ENCODE measurements at places on chromosomes 7 and 10.

- no peak for DNase-seq
These were observed 131.7 kb downstream of the RSU1 start for GRCh38 chr10:16685551-16685950.

DNA sequence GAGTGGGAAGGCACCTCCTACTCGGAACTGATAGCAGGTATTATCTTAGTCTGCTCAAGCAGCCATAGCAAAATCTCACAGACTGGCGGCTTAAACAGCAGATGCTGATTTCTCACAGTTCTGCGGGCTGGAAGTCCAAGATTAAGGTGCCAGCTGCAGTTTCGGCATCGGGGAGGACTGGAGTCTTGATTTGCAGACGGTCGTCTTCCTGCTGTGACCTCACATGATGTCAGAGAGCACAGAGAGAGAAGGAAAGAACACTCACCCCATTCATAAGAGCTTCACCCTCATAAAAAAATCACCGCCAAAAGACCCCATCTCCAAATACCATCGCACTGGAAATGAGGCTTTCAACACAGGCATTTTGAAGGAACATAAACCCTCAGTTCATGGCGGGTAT is 216.5 kb upstream of the PITRM1 start:
- DNase-seq = no peak

GRCh38 chr10:91607646-91608403 is 25.0 kb downstream of the PPP1R3C start:
- no peak for DNase-seq

DNA sequence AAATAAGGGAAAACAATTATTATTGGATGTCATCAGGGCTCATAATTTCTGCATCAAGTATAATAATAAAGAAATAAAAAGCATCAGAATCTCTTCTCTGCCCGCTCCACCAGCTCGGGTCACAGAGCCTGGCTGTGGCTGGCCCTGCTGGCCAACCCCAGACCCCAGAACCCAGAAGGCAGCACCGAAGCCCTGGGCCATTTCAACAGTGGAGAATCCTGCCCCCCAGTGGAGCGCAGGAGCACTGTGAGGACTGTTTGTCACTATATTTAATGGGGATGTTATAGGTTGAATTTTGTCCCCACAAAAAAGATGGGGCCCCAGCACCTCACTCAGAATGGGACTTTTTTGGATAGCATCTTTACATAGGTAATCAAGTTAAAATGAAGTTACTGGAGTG is 27.3 kb downstream of the DENND11 start:
- no peak for DNase-seq

GRCh38 chr7:39592586-39592985 is 26.4 kb downstream of the YAE1 start:
- DNase-seq = no peak

- no peak for DNase-seq
These were observed 42.4 kb downstream of the CCNY start for GRCh38 chr10:35378541-35379210.

- no peak for DNase-seq
These were observed 188.1 kb downstream of the MYOF start for GRCh38 chr10:93293999-93294398.

- no peak for DNase-seq
These were observed 42.3 kb downstream of the SVOPL start for GRCh38 chr7:138658889-138659288.

GRCh38 chr10:86109421-86109820 is 257.2 kb downstream of the GRID1 start:
- no peak for DNase-seq

DNA sequence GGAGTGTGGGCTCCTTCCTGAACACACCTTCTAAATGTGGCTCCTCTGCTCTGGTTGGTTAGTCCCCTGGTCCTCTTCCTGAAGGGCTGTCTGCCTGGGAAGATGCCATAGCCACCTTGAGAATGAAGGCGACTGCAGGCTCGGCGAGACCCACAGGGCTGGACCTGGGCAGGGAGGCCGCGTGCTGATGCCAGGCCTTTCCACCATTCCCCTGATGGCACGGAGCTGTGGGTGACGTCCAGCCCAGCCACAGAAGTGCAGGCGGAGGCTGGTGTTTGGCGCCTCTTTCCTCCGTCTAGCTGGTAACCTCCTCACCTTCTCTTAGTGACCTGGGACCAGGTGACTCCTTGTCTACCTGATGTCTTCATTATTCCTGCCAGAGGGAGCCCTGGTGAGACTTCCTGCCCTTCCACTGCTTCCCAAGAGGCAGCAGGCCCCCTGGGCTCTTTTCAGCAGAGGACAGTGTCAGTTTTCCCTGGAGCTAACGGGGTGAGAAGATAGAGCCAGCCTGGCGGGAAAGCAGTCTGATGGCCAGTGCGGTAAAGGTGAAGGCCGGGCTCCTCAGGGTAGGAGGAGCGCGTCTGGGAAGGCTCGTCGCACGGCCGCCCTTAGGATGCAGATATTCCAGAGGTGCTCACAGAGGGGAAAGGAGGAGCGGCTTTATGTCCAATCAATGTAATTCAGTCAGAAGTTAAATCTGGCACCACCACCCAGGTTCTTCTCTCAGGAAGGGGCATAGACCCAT is 34.9 kb downstream of the GBX1 start:
- DNase-seq = no peak

DNA sequence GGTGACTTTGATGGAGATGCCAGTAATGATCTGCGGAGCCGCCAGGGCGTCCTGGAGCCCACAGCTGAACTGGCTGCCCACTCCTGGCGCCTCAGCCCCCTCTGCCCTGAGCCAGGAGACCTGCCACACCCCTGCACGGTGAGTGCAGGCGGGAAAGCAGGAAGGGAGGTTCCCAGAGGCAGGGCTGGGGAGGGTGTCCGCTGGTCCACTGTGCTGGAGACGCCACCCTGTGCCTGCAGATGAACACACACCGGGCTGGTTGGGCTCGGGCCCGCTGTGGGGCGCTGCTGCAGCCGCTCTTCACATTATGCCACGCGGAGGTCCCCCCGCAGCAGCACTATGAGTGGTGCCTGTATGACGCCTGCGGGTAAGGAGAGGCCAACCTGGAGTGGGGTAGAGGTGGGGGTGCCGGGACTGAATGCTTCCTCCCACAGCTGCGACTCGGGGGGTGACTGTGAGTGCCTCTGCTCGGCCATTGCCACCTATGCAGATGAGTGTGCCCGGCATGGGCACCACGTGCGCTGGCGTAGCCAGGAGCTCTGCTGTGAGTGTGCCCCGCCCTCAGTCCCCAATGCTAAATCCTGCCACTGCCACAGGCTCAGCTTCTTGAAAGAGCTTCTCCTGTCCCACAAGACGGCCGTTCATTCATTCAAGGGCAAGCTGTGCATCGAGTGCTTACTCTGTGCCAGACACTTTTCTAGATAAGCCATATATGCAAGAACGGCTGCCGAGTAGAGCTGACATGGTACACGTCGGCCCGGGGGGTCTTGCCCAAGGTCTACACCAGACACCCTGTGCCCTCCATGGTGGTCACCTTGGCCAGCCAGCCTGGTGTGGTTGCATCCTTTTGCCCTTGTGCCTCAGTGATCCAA is 14.3 kb upstream of the ZNF467 start:
- no peak for DNase-seq

DNA sequence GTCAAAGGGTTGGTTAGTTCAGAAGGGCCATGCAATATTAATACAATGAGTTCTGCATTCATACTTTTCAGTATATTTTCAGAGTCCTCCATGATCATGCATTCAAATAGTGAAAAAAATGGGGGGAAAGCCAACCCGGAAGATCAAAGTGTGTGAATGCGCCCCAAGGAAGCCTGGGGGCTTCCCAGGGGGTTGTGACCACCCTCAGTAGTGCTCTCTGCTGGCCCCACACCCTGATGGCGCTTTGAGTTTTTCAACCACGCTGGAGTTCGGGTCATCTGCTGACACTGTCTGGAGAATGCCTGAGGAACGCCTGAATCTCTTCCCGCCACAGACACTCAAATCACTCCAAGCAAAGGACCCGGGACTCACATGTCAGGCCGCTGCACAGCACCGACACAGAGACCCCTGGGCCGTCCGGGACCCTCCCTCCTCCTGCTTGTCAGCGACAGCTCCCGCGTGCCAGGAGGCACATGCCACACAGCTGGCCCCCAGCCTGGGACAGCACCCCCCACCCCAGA is 1.0 kb downstream of the TNS3 start:
- no peak for DNase-seq

DNA sequence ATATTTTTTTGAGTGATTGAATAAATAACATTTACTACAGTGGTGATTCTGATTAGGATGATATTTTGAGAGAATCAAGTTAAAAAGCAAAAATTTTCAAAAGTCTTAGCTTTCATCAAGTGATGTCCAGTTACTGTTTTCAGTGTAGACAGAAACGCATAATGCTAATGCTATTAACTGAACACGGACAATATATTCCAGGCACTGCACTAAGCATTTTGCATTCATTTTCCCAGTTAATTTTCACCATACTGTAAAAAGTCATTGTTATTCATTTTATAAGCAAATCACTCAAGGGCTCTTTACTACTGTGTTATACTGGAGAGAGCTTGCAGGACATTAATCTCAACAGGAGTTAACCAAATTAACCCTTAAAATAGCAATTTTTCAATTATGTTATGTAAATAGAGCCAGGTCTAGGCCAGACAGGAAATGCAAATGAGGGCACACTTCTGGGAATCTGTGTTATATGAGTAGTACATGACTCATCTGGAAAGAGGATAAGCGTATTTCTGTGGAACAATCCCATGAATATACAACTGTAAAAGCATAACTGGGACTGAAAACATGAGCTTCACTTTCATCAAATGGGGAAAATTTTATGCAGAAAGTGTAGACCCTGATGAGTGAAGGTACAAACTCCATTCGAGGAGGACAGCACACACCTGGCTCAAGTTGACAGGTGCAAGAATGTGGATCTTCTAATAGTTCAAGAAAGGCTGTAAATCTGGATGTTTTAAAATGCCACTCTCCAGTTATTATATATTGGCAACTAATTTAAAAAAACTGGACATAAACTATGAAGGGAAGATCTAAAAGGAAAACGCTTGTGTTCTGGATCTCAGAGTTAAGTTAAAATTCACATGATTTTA is 75.4 kb downstream of the ANK3 start:
- DNase-seq = no peak

GRCh38 chr10:49237985-49238384 is 49.8 kb upstream of the TMEM273 start:
- no peak for DNase-seq

DNA sequence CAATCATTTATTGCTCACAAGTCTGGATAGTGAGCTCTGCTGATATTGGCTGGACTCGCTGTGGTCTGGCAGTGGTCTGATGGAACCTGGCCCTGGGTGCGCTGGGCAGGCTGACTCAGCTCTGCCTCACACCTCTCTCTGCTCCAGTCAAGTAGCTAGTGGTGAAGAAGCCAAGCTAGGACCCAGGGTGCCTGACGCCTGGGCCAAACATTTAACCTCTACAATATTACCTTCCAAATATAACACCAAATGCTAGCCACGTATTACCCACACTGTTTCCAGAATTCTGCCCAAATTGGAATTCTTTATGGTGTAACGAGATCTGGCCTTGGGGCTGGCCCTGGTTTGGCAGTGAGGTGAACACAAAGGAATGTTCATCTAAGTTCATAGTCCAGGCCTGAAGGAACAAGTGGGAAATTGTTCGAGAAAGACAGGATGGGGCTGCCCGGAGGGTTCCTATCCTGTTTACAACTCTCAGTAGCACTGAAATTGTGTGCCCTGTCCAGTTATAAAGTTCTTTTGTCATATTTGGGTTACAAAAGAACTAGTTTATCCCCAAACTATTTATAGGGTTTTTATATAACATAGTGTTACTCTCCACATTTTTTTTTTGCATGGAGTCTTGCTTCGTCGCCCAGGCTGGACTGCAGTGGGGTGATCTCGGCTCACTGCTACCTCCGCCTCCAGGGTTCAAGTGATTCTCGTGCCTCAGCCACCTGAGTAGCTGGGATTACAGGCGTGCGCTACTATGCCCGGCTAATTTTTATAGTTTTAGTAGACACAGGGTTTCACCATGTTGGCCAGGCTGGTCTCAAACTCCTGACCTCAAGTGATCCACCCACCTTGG is 16.3 kb downstream of the OR2AE1 start:
- no peak for DNase-seq

DNA sequence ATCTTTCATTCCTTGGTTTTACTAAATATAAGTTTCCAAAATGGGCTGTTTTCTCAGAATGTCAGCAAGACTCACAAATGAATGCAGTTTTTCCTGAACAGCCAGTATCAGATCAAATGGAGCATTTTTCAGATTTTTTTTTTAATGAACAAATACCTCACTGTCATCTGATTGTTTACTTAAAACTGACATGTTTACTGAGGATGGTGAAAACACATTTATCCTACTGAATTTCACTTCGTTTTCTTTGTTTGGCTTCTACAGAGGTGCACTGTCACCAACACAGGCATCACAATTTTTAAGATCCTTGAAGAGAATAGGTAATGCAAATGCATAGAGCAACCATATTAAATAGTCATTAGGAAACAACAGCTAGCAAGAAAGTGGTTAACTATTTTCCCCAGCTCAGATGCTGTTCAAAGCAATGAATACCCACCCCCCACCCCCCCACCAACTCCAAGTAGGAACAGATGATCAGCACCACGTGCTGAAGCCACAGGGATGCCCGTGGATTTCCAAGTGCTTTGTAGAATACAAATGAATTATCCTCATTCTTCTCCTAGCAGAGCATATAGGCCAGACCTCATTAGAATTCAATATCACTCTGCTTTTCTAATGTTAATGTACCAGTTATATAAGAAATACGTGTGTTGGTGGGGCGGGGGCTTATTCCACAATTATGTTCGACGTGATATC is 205.9 kb downstream of the SKAP2 start:
- no peak for DNase-seq

DNA sequence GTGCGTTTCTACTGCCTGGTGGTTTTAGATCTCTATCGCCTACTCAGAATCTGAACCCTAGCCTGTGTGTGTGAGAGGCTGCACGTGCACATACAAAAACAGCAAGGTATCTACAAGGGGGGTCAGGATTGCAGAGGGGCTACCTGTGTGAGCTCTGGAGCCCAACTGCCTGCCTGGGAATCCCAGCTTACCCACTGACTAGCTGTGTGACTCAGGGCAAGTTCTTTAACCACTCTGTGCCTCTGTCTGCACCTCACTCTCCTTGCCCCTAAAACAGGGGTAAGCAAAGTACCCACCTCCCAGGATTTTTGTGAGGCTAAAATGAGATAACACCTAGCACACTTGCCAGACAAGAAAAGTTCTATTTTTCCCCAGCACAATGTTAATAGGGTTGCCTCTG is 32.5 kb downstream of the DLG5 start:
- DNase-seq = no peak

- no peak for DNase-seq
These were observed 320.3 kb downstream of the SFMBT2 start for GRCh38 chr10:7090529-7090928.

DNA sequence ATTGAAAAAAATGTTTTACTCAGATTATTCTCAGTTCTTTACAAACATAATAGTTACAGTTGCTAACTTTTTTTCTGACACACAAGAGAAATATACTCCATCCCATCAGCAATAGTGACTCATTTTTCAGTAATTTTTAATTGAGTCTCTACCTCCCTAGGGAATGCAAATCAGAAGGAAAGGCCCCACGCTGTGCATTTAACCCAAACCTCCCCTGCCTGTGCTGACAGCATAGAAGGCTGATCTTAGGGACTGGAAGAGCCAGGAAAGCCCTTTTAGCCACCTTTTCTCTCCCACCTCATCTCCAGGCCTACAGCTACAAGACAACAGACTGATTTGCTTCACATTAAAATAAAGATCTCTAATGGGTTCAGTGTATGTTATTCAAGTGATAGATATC is 24.7 kb upstream of the PIK3CG start:
- DNase-seq = no peak

Data from GM12878 (cell line).